ENCODE measurements at places on chromosomes 16 and 17. TPM values are rescaled to one million over a fixed set of nuclear protein-coding genes. Genes with fewer than 3 reads are reported as not detected.

DNA sequence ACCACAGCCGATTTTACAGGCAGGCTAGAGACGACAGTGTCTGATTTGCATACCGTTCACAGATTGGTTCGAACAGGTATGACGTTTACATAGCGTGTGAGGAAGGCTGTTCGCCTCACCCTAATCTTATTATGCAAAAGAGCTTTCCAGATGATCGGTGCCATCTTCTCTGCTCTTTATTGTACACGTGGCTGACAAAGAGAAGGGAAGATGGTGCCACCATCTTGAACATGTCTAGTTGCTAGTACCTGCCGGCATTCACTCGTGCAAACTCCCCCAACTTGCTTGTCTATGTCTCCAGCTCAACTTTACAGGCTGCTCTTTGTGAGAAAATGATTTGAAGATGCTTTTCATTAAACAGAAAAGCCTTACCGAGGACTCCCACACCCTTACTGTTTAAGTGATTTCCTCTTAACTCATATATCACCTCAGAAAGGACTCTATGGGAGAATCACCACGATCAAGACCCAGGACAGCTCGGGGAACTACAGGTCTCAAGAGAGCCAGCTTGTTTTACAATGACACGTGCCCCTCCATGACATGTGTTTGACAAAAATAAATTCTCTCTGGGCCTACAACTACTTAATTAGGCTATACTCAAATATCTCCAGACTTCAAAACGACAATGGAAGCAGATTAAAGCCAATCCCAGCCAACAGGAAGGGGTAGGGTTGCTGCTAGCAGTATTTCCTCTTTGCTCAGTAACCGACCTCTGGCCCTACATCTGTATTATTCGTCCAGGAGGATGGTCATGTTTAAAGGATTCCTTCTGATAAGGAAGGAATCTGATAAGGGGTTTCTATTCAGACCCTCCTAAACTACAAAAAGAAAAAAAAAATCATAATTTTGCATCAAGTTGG lies 480.6 kb downstream of the TMEM114 start:
- DNase-seq: no peak

DNA sequence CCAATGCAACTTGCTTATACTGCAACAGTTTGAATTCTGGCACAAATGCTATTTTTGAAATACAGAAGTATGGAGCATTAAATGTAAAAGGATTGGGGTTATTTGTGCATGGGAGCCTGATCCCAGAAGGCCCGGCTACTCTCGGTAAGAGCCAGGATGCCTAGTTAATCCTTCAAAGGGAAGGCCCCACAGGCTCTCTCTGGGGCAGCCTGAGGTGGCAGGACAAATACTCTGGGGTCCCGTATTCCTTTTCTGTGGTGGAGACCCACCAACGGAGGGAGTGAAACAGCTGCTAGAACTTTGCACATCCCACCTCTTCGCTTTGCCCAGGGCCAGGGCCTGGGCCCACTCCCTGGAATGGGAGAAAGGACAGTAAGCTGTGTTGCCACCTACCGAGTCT lies 30.4 kb downstream of the ERN1 start:
- no peak for DNase-seq

DNA sequence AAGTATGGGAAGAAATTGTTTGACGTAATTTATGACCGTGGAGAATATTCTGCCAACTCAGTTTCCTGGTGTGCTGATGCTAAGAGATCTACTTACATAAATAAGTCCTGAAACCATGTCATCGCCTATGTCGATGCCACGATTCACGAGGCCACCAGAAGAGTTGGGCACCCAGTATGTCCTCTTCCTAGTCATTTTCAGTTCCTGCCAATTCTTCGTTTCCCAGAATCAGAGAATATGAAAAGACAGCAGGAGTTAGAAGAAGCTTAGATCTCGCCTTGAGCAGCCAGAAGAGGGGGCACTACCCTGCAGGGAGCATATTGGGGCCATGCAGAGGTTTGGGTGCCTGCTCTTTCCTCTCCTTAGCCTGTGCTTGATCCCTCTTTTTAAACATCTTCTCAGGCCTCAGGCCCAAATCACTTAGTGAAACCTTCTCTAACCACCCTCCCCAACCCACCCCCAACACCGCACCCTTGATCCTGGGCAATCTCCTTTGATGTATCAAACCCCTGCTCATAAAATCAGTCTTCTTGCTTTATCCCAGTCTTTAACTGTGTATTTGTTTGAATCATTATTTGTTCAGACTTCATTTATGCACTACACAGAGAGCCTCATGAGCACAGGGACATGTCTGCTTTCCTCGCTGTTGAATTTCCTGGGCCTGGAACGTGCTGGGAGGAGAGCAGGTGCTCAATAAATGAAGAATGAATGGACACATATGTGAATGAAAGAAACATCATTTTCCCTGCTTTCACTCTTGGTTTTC lies 12.2 kb upstream of the LONP2 start:
- no peak for DNase-seq

- DNase-seq: no peak
Measured at GRCh38 chr17:11641521-11642275, 43.4 kb downstream of the DNAH9 start.

UNK gene
- 45.8 TPM for total RNA-seq

DNA sequence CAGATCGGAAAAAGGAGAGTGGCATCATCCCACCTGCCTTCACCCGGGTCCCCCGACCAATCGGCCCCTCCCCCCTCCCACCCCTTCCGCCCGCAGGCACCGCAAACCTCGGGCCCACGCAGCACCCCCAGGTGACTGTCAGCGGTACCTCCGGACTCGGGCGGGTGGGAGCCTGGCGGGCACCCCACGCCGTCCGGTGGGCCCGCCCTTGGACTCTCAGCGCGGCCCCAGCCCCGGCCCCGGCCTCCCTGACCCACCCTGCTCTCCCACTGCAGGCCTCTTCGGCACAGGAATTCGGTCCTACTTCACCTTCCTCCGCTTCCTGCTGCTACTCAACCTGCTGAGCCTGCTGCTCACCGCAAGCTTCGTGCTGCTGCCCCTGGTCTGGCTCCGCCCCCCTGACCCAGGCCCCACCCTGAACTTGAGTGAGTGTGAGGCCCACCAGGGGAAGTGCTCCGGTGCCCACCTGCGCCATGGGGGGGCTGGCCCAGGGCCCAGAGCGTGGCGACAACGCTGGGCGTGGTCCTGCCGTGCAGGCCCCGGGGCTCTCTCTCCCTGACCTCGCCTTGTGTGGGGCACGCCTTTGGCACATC lies 1.6 kb downstream of the TMC8 start:
- DNase-seq: peak; percentile 73

DNA sequence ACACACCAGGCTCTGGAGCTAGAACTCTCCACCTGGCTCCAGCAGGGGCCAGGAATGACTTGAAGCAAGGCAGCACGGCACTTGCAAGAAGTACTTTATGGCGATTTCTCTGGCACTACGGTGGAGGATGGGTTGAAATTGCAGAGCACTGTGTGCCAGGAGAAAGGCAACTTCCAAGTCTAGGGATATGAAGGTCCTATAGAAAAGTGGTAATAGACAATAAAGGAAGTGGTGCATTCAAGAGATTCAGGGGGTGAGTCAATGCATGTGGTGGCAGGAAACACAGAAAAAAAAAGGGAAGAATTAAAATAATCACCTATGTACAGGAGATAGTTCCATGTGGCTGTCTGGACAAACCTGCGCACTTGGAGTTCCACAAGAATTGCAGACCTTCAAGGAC lies 240.3 kb upstream of the DYNLRB2 start:
- DNase-seq: no peak

DNA sequence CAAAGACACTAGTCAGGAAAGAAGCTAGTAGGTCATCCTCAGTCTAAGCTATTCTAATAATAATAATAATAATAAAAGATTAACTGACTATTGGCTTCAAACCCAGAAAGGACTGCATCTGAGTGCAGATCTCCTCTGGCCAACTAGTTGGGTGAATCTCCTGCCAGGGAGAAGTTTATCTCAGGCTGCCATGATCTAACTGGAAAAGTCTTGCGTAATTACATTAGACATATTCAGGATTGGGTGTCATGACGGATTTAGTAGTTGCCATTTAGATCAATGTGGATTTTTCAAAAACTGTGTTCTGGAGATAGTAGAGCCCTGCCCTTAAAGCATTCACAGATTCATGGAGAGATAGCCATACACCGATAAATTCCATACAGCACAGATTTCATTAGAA lies 69.5 kb downstream of the KIF2B start:
- DNase-seq: no peak
